ENCODE measurements at places on chromosomes 6 and 20.

DNA sequence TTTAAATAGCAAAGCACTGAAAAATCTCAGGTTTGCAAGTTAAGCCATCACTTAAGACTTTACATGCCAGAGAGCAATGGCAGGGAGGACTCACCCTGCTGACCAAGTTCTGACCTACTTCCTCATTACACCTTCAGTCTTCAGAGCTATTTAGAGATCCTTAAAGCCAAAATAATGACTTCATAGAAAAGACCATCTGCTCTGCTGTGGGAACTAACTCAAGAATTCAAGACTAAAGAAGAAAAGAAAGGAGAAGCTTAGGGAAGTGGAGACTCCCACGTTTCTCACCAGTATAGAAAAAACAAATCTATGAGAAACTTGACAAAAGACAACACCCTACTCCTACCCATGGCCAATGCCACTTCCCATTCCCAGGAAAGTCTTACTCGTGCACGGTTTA lies 28.6 kb downstream of the XPO5 start:
- H3K27ac ChIP-seq: peak overlapping the region; percentile 53
- no peak for DNase-seq
- peaks cover 30% of the 10 kb centered on the region for H3K36me3 ChIP-seq
- H3K4me3 ChIP-seq: no peak overlapping the region
- H3K4me1 ChIP-seq: peaks cover 2% of the 10 kb centered on the region

- no peak overlapping the region for H3K4me3 ChIP-seq
- no peak for DNase-seq
- H3K27ac ChIP-seq: no peak overlapping the region
- no peaks in the 10 kb centered on the region for H3K36me3 ChIP-seq
- peaks cover 13% of the 10 kb centered on the region for H3K4me1 ChIP-seq
- peaks cover 19% of the 10 kb centered on the region for H3K27me3 ChIP-seq
Measured at GRCh38 chr20:16712511-16712947, 17.3 kb upstream of the SNRPB2 start.

DNA sequence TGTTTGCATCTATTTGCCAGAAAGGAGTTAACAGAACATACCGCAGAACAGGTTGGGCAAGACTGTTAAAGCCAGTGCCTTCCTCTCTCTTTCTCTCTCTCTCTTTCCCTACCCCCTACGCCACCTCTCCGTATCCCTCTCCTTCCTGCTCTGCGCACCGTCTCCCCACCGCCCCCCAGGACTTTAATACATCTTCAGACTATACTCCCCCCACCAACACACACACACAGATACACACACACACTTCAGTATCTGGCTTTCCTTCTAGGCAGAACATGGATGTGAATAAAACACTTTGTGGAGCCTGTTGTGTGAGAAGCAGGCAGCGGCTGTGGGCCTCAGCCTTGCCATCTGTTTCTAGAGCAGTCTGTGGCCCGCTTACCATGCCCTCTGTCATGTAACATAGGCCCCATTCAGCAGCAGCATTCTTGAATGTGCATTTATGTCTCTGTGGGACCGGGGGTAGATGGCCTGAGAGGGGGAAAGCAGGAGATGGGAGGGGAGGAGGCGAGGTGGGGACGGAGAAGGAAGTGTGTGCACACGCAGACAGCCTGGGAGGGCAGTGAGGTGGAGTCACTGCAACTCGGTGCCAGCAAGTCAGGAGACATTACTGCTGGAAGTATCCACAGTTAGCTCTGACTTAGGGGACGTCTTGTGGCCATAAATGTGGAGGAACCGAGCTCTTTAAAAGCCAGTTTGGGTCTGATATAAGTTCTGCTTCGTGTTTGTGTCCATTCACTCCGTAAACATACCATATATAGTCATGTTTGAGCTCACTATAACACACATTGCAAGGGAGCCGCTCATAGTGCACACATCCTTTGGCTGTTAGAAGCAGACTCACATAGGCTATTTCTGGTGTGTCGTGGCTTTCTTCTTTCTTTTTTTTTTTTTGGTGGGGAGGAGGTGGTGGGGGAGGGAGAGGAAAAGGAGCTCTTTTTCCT lies 38.4 kb downstream of the RREB1 start:
- peak overlapping the region; percentile 88 for H3K27ac ChIP-seq
- DNase-seq: no peak
- H3K36me3 ChIP-seq: peaks cover 3% of the 10 kb centered on the region
- H3K4me3 ChIP-seq: peak overlapping the region; percentile 71
- H3K4me1 ChIP-seq: peaks cover 46% of the 10 kb centered on the region

DNA sequence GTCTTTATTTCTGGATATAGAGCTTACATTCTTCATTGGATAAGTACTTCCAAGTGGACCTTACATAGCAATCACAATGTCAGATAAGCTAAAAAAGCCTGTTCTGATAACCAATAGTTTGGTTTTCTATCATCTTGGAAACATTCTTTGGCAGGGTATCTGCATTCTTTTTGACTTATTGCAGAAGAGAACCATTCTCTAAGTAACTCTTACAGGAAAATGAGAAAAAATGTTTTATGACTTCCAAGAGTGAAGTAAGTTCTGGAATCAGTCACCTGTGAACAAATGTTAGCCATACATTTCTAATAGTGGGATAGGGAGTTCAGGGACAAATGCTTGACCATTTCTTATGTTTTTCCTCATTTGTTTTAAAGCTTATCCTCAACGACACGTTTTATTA lies 564.0 kb downstream of the CD109 start:
- H3K36me3 ChIP-seq: no peaks in the 10 kb centered on the region
- no peak overlapping the region for H3K27ac ChIP-seq
- no peaks in the 10 kb centered on the region for H3K27me3 ChIP-seq
- no peak overlapping the region for H3K4me3 ChIP-seq
- H3K4me1 ChIP-seq: no peaks in the 10 kb centered on the region
- DNase-seq: no peak

GRCh38 chr6:96844530-96844929 lies 7.3 kb upstream of the GPR63 start:
- peaks cover 34% of the 10 kb centered on the region for H3K27me3 ChIP-seq
- H3K4me3 ChIP-seq: no peak overlapping the region
- H3K27ac ChIP-seq: no peak overlapping the region
- H3K36me3 ChIP-seq: peaks cover 3% of the 10 kb centered on the region

DNA sequence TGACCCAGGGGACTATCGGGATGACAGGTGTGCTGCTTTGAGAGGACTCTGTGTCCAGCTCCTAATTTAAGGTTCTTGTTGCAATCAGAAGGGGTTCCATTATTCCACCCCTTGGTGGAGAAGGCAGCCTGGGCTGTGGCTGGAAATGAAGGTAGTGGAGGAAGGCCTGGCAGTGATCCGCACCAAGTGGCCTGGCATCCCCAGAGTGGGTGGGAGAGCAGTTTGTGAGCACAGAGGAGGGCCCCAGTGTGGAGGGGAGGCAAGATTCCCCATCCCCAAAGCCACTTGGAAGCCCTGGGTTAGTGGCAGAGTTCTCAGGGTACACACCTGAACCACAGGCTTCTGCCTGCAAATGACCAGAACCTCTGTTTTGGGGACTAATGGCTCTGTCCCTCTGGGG lies 2.3 kb downstream of the TGM3 start:
- H3K36me3 ChIP-seq: no peaks in the 10 kb centered on the region
- DNase-seq: no peak
- peaks cover 8% of the 10 kb centered on the region for H3K27me3 ChIP-seq

Measured in stimulated activated naive B cell treated with anti-CD40 and anti-IgM and Interleukin-4, amounts not matched to agents 10 μg/mL and 1 μg/mL and 100 μg/mL, for 72 hours (primary cell).